Activated T-helper 1 cell treated with anti-CD3 and anti-CD28 coated beads, Interleukin-2, amount 50 U/mL, for 16 hours (primary cell): ENCODE measurements at places on chromosomes 2 and 18.

GRCh38 chr2:149040451-149040850 is 2.0 kb downstream of the LYPD6B start:
- no peak for DNase-seq

DNA sequence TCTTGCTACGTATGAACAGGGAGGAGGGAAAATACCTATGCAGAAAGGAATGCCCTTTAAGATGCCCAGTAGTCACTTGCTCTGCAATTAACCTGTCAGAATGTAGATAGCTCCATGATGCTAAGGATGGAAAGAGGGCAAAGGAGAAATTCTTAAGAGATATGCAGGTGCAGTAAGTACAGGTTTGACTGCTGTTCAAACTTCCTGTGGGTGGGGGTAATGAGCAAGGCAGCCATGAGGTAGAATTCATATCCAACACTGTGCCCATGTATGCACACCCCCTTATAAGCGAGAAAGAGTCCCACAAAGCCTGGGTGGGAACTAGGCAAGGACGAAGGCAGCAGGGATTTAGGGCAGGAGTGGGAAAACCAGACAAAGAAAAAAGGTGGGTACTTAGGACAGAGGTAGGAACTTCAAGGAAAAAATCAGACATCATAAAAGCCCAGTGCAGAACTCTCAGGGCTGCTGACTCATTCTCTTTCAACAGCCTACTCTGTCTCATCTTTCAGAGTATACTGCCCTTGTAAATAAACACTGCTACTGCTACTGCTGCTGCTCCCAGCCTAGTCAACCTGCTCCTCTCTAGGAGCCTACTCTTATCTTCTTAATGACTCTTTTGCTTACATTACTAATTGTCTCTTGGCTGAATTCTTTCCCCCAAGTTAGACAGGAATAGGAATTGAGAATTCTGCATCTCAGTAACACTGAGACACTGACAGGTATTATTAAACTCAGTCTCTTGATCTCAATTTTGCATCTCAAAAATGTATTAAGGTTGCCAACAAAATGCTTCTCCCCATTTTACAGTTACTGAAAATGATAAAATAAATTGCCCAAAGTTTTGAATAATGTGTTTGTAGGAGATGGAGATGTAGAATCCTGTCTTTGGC is 189.0 kb downstream of the PTH2R start:
- DNase-seq, result no peak

DNA sequence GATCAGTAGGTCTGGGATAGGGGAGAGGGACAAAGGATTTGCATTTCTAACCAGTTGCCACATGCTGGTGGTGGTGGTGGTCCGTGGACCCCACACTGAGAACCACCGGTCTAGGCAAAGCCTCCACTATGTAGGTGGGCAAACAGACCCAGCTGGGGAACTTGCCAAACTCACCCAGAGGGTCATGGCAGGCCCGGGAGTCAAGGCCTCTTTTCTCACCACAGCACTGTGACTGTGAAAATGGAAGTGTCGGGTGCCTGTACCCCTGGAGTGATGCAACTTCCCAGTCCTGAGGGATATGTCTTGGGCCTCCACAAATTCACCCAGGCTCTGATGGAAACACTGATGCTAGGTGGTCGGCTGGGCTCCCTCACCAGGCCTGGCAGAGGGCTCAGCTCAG is 101.2 kb upstream of the SMAD2 start:
- DNase-seq, result no peak

DNA sequence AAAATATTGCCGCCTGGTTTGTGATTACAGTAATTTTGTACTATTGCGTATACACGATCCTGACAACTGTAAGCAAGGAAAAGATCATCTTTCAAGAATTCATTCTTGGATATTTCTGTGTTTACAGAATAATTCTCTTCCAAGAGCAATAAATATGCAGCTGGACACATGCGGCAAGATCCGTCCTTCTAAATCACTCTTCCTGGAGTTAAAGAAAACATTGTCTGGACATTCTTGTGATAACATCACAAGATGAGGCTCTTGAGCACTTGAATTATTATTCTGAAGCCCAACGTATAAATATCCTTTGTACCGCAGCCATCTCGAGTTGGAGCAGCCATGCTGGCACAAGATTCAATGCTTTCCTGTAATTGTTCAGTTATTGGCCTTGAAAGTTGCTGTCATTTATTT is 9.9 kb downstream of the FHL2 start:
- no peak for DNase-seq

- DNase-seq, result no peak
Measured at GRCh38 chr2:231571661-231572191, 20.9 kb upstream of the TEX44 start.

GRCh38 chr2:121160366-121160765 is 124.6 kb downstream of the TFCP2L1 start:
- DNase-seq, result no peak

DNA sequence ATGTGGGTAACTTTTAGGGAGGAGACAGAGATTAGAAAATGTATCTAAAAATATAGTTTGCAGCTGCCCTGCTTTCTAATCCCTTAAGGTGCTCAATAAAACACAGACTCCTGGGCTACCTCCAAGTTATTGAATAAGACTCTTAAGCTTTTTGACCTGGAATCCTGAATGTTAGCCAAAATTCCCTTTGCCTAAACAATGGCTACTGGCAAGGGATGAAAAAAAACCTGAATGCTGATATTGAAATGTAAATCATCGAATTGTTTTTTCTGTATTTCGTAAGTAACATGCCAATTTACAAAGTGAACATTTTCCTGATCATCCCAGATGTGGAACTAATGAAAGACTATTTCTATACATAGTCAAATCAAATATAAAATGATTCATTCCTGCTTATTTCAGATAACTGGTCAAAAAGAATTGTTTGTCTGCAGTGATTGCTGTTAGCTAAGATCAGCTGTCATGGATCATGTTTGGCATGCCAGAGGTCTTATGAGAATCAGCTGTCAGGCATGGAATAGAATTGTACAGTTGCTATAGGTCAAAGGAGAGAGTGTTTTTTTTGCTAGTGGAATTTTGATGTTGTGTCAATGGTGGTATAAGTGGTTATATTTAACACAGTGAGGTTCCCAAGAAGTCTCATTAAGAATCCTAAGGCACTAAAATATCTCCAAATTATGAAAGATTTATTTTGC is 363.6 kb upstream of the CWC22 start:
- DNase-seq, result no peak

- DNase-seq, result no peak
Measured at GRCh38 chr2:152822676-152823075, 104.3 kb downstream of the ARL6IP6 start.

- DNase-seq, result no peak
Measured at GRCh38 chr2:189037518-189037917, 63.3 kb downstream of the COL3A1 start.

DNA sequence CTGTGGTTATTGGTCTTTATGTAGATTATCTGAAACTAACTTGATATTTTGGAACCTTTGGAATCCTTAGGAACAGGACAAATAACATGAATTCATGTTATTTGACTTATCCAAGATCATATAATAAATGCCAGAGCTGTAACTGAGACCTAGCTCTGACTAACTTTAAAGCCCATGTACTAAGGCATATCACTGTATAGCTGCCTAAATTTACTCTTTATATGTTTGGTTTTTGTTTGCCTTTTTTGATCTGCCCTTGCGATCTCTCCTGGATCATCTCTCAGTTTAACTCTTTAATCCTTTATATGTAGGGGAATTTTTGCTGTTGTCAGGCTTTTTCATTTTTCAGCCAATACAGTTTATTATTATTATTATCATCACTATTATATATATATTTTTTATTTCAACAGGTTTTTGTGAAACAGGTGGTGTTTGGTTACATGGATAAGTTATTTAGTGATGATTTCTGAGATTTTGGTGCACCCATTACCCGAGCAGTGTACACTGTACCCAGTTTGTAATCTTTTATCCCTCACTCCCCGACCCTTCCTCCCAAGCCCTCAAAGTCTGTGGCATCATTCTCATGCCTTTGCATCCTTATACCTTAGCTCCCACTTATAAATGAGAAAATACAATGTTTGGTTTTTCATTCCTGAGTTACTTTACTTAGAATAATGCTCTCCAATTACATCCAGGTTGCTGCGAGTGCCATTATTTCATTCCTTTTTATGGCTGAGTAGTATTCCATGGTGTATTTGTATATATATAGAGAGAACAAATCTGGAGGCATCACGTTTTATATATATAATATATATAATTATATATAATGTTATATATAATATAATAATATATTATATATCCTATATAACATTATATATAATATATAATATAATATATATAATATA is 48.9 kb downstream of the APLF start:
- no peak for DNase-seq

DNA sequence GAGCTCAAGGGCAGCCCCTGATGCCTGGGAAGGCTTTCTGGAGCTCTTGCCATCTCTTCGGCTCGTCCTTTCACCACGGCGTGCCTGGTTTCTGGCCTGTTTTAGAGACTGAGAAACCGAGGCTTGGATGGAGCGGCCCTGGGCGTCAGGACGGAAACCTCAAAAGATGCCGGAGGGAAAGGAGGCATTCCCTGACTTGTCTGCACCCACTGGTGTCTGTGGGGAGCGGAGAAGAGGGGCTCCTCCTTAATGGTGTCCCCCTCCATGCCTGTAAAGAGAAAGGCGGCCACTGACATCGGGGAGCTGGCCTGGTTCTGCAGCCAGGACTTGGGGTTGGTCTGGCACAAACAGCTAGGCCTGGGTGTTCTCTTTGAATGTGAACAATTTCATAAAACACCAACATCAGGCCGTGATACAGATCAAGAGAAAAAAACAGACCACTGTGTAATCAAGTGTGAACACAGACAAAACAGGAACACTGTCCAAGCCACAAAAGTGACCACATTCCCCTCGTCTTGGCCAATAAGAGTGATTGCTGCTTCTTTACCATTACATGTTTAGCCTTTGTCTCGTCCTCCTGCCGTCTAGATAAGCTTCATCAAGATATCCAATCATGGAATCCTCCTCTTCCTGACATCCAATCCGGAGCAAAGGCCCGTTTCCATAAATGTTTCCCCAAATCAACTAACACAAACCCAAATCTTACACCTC is 633 bp upstream of the ILKAP start:
- DNase-seq, result no peak

DNA sequence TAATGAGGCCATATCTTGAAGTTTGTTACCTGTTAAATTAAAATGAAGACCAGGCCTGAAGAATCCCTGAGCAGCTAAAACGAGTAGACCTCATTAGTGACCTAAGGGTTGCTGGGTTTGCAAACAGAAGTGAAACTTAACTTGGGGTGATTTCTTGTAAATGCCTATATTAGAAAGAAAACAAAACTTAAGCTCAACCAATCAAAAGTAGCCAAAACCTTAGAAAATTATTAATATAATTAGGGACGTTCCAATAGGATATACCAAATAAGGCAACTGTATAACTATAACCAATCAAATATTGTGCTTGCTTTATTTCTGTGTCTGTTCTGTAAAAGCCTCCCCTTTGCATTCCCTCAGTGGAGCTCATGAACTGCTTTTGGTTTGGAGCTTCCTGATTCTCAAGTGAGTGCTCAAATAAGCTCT is 137.9 kb upstream of the VRK2 start:
- DNase-seq, result no peak

DNA sequence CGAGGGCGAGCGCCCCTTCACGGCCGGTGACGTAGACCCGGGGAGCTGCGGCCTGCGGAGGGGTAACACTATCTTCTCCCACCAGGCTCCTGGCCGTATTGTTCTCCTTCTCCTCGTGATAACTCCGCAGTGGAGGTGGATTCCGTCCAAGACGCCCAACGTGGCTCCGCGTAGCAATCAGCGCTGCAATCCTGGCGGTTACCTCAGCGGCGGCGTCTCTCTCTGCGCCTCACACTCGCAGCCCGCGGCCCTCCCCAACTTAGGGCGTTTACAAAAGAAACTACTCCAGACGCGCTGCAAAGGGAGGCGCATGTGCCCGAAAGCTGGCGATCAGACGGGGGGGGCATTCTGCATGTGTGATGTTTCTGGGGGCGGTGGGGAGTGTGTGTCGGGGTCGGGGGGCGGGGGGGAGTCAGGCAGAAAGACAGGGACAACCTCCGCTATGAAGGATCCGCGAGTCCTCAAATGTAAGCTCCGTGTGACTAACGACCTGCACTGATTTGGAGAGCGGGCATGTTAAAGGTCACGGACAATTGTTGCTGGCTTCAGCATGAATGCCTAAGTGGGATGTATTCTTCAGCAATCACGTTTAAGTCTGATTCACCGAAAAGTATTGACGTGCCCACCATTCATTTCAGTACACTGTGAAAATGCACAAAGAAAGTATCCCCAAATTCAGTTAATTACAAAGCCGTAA is 1.3 kb upstream of the ZNF516 start:
- DNase-seq, result no peak

DNA sequence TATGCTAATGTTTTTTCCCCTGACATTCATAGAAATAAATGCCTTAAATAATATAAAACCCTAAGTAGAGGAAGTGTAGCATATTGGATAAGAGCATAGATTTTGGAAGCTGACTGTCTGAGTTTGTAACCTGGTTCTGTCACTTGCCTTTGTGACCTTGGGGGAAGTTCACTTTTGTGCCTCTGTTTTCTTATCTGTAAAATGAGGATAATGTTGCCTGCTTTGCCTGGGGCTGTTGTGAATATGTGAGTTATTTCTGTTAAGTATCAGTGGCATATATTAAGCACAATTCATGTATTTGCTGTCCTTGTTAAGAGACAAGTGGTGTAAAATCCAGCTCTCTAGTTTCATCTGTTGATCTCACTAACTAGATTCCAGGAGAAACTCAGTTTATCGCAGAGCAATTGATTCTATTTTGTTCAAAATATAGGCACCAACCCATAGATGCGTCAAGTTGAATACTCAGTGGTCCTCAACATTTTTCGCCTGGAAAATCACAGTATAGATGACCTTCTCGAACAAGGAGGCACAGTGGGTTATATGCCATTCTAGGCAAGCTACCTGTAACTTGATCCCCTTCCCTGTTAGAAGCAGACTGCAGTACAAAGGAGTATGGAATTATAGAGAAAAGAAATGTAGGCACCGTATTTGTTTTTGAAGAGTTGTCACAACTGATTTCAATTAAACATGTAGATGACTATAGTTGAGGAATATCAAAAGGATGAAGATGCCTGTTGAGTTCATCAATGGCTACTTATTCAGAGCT is 67.0 kb downstream of the SOCS6 start:
- no peak for DNase-seq

GRCh38 chr2:79530443-79530842 is 17.6 kb downstream of the CTNNA2 start:
- no peak for DNase-seq

GRCh38 chr2:30433541-30434299 is 13.3 kb upstream of the LCLAT1 start:
- no peak for DNase-seq

DNA sequence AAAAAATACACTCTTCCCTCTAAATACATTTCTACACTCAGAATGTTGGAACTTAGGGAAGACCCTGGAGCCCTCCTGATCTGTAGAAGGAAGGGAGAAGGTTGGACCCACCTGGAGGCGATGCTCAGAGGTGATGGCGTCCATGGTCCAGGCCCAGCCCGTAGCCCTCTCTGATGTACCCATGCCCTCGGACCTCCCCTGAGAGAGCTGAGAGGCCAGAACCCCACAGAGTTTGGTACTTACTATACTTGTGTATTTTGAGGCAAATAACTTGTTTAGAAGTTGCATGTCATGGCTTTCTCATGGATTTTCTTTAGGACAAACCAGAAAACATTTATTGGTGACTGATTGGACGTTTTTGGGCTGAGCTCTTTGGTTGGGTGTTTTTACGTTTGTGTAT is 10.5 kb downstream of the CTDP1 start:
- DNase-seq, result no peak
